Activated CD4-positive, alpha-beta memory T cell treated with anti-CD3 and anti-CD28 coated beads for 36 hours (primary cell): ENCODE measurements at places on chromosomes 1 and 21. TPM values are rescaled to one million over a fixed set of nuclear protein-coding genes. Genes with fewer than 3 reads are reported as not detected.

GRCh38 chr1:234647245-234647644, 37.3 kb upstream of the IRF2BP2 start:
- no peak overlapping the region for H3K27ac ChIP-seq
- H3K27me3 ChIP-seq, result no peaks in the 10 kb centered on the region
- H3K4me3 ChIP-seq, result no peak overlapping the region
- no peak for DNase-seq

DNA sequence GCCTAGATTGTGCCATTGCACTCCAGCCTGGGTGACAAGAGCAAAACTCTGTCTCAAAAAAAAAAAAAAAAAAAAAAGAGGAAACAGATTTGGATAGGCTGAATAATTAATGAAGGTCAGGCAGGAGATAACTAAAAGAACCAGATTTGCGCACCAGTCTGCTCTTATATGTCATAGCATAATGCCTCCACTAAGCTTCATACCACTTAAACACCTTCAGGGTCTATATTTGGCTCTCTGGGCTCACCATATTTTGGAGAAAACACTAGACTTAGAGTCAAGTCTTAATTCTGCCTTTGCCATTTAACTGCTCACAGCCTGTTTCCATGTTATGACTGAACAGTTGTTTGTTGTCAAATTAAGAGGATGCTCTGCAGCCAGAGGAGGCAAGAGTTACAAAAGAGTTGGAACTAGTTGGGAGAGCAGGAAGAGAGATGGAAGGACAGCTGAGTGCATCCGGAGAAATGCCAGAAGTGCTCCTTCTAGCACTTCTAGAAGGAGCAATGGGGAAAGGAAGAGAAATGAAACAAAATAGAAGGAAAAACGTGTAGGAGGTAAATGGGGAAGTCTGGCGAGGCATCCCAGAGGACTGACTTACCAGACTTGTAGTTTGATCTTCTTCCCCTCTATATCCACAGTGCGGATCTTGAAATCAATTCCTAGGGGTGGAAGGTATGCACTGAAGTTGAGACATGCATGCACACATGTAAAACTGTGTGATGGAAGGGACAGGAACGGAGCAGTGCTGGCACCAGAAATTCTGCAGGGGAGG, 1.8 kb downstream of the RAB13 start:
- H3K4me3 ChIP-seq, result no peak overlapping the region
- peaks cover 3% of the 10 kb centered on the region for H3K27me3 ChIP-seq
- H3K36me3 ChIP-seq, result no peaks in the 10 kb centered on the region
- H3K4me1 ChIP-seq, result peaks cover 24% of the 10 kb centered on the region

GRCh38 chr1:27572679-27573426, 31.1 kb downstream of the AHDC1 start:
- H3K27me3 ChIP-seq, result no peaks in the 10 kb centered on the region
- no peak overlapping the region for H3K4me3 ChIP-seq
- H3K4me1 ChIP-seq, result peaks cover 9% of the 10 kb centered on the region
- no peak overlapping the region for H3K27ac ChIP-seq
- DNase-seq, result no peak

GRCh38 chr1:71788113-71788512, 494.2 kb downstream of the NEGR1 start:
- no peaks in the 10 kb centered on the region for H3K27me3 ChIP-seq
- H3K4me1 ChIP-seq, result no peaks in the 10 kb centered on the region
- H3K27ac ChIP-seq, result no peak overlapping the region
- DNase-seq, result no peak
- H3K4me3 ChIP-seq, result no peak overlapping the region

DNA sequence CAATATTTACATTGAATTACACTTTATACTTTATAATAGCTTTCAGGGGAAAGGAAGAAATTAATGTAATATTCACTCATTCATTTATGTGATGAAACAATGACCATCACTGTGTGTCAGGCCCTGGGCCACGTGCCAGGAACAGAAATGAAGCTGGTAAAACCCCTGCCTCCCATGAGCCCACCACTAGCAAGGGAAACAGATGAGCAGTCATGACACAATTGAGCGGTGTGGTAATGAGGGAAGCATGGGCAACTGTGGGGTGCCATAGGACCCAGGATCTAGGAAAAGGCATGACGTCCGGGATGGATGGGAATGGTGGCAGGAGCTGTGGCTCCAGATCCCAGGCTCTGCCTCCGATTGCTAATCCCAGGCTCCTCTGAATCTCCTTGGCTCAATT, 17.0 kb upstream of the SLC5A9 start:
- DNase-seq, result no peak
- peaks cover 9% of the 10 kb centered on the region for H3K27me3 ChIP-seq
- no peak overlapping the region for H3K4me3 ChIP-seq
- H3K36me3 ChIP-seq, result no peaks in the 10 kb centered on the region
- no peak overlapping the region for H3K27ac ChIP-seq
- peaks cover 3% of the 10 kb centered on the region for H3K4me1 ChIP-seq

- DNase-seq, result no peak
- no peak overlapping the region for H3K4me3 ChIP-seq
- peaks cover 12% of the 10 kb centered on the region for H3K27me3 ChIP-seq
- no peaks in the 10 kb centered on the region for H3K36me3 ChIP-seq
- peaks cover 3% of the 10 kb centered on the region for H3K4me1 ChIP-seq
Observed at GRCh38 chr1:31579374-31579773, 3.1 kb downstream of the TINAGL1 start.

DNA sequence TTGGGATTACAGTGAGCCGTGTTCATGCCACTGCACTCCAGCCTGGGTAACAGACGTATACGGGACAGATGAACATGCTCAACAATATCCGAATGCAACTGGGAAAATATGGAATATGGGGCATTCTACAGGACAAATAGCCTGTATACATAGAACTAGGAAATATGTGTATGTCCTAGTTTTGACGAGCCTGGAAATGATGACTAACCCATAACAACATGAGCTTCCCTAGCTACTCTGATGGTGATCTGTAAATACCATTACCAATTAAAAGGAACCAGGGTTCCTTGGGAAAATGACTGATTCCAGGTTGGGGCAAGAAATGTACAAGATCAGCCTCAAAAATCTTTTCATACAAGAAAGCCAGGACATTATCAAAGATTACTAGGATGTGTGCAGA, 42.8 kb upstream of the ARTN start:
- no peak overlapping the region for H3K4me3 ChIP-seq
- H3K27me3 ChIP-seq, result no peaks in the 10 kb centered on the region
- H3K36me3 ChIP-seq, result peaks cover 5% of the 10 kb centered on the region
- no peaks in the 10 kb centered on the region for H3K4me1 ChIP-seq
- no peak for DNase-seq

DNA sequence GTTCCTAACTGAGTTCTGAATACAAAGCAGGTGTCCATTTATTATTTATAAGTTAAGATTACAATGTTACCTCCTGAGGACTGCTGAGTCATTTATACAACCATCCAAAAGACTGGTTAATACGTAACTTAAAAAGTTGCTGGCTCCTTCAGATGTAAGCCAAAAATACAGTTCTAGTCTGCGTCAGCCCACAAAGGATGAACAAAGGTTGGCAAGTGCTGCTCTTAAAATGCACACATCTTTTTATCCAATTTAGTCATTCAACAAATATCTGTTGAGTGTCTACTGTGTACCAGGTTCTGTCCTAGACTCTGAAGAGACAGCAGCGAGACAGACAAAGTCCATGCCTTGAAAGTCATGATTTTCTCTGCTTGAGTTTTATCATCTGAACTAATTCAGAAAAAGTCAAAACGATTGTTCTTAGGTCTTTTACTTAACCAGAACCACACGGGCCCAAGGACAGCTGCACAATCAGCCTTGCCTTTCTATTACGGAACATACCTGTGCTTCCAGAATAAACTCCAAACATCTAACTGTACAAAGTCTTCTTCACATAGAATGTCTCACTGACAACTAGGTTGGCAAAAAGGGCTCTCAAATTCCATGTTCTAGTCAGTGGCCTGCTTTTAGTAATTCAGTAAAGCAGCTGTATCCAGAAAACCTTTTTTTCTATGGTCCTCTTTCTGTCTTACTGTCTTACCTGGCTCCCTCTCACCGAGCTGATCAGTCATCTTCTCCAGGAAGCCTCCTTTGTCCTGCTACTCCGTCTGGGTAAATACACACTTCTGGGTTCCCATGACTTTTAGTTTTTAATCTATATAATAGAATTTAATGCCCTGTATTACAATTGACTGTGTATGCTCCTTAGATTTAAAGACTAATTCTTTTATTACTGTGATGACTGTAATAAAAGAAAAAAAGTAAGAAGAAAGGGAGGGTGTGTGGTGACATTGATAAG, 15.5 kb upstream of the CNN3 start:
- no peaks in the 10 kb centered on the region for H3K4me1 ChIP-seq
- no peak overlapping the region for H3K4me3 ChIP-seq
- no peaks in the 10 kb centered on the region for H3K36me3 ChIP-seq
- H3K27me3 ChIP-seq, result peaks cover 7% of the 10 kb centered on the region
- DNase-seq, result no peak

DNA sequence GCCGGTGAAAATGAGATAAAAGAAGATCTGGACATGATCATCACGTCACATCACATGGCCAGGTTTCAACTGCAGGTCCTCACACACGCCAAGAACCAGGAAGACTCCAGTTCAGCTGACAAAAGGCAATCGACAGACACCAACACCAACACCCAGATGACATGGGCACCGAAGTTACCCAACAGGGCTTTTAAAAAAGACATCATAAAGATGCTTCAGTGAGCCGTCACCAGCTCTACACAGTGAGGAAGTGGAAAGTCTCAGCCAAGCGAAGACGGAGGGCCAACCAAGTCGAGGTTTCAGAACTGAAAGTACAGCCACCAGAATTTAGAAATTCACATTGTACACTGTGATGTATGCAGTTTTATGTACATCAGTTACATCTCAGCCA, 154.3 kb upstream of the COL6A1 start:
- no peak overlapping the region for H3K4me3 ChIP-seq
- no peaks in the 10 kb centered on the region for H3K36me3 ChIP-seq
- DNase-seq, result no peak
- peaks cover 11% of the 10 kb centered on the region for H3K4me1 ChIP-seq
- H3K27me3 ChIP-seq, result peaks cover 3% of the 10 kb centered on the region

DNA sequence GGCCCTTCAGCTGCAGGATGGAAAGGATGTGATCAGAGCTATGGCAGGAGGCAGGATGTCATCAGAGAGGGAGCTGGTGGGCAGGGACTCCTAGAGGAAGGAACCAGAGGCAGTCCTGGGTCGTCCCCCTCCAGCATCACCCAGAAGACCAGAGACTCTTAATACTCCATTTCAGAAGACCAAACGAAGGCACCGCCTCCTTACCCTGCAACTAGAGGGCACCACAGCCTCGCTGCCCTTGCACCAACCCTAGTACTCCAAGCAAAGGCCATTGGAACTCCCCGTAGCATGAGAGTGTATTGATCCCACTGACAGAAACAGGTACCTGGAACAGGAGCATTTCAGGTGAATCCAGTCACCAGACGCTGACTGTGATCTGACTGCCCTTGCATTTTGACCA, 598.1 kb downstream of the NPHP4 start:
- no peak for DNase-seq
- no peak overlapping the region for H3K27ac ChIP-seq
- H3K4me3 ChIP-seq, result no peak overlapping the region

GRCh38 chr1:27958513-27958912, 1.3 kb upstream of the XKR8 start:
- H3K27ac ChIP-seq, result no peak overlapping the region
- DNase-seq, result no peak
- no peaks in the 10 kb centered on the region for H3K36me3 ChIP-seq

The AXDND1 gene
- total RNA-seq, result 0.48 TPM

The TMEM82 gene
- total RNA-seq, result not detected

The SLAMF7 gene
- total RNA-seq, result 11.4 TPM

The SYCP1 gene
- not detected for total RNA-seq
